ENCODE measurements at places on chromosomes 7 and 10.

GRCh38 chr7:2083362-2083761, 149.4 kb downstream of the MAD1L1 start:
- DNase-seq, result no peak

GRCh38 chr10:18400906-18401245, 250.5 kb downstream of the NSUN6 start:
- DNase-seq, result peak; percentile 10

DNA sequence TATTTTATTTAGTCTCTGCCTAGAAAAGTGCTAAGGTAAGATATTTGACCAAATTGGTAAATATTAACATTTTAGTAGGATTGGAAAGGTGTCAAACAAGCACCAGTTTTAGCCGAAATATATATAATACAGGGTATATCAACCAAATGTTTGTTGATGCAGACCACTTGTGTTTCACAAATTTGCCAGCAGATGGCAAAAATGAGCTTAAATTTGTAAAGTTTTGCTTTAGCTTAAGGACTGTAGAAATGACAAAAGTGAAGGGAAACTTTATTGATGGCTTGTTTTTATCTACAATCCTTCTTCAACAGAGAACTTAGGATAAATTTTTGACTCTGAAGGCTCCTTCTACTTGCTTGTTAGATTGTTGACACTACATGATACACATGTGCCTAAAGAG, 4.8 kb upstream of the POLR1F start:
- no peak for DNase-seq

GRCh38 chr7:449324-450019, 70.2 kb downstream of the PDGFA start:
- DNase-seq, result peak; percentile 44

- DNase-seq, result no peak
Measured at GRCh38 chr7:42138691-42139090, 98.3 kb downstream of the GLI3 start.

DNA sequence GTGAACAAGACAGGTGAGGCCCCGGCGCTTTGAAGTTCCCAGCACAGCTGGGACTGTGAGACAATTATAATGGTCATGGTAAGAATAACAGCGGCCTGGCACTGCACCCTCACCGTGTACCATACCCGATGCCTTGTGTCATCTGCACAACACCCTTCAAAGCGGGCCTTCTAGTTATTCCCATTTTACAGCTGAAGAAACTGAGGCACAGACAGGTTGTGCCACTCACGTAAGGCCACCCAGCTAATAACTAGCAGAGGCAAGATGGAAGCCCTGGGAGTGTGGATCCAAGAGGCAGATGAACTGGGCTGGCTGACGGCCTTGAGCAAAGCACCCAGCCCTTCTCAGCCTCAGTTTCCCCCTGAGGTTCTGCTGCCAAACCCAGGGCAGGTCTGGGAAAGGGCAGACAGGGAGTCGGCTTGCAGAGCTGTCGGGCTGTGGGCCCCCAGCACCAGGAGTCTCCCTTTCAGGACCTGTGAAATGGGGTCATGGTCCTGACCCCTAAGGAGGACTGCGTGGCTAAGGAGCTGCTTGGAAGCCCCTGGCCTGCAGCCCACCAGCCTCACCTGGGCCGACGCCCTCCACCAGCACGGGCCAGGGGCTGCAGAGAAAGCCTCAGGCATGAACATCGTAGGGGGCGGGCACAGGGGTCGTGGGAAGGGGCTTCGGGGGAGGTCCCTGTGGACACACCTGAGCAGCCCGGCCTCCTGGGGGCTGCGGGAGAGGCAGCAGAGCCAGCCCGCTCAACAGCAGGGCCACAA, 15.3 kb upstream of the LFNG start:
- DNase-seq, result no peak

DNA sequence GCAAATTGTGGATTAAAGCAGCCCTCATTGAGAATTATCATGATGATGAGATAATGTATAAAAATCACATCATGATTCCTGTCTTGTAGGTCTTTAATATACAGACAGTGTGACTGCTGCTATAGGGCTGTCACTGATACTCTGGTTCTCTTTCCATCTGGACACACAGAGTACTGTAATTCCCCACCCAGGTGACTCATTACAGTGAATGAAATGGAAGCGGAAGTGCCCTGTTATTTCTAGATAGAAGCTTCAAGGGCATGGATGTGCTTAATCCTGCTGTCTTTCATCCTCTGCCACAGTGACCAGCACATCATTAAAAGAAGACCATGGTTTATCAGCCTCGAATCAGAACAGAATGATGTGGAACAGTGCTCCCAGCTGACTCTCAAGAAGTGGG, 1234.0 kb downstream of the SORCS3 start:
- no peak for DNase-seq

DNA sequence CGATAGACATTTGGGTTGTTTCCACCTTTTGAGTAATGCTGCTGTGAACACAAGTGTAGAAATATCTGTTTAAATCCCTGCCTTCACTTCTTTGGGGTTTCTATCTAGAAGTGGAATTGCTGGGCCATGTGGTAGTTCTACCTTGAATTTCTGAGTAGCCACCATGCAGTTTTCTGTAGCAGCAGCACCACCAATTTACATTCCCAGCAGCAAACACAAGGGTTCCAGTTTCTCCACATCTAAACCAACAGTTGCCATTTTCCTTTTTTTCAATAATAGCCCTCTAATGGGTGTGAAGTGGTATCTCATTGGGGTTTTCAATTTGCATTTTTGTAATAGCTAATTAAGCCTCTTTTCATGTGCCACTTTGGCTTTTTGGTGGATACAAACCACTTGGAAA, 209.8 kb downstream of the CCDC3 start:
- no peak for DNase-seq

DNA sequence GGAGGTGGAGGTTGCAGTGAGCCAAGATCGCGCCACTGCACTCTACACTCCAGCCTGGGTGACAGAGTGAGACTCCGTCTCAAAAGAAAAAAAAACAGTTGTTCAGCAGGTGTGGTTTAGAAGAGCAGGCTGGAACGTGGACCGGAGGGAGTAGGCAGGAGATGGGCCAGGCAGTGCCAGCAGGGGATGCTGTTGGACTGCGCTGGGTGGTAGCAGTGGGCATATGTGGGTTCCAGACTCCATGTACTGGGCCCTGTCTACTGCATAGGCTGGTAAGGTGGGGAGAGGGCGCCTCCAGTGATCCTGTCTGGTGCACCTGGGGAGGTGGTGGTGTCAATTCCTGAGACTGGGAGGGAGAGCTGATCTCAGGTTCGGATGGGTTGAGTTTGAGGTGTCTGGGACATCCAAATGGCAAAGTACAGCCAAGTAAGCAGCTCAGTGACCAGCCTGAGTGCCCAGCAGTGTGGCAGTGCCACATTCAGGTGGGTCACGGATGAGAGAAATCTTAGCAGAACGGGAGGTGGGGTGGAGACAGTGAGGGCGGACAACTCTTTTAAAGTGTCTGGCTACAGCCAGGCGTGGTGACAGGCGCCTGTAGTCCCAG, 25.9 kb downstream of the SFXN4 start:
- DNase-seq, result no peak

DNA sequence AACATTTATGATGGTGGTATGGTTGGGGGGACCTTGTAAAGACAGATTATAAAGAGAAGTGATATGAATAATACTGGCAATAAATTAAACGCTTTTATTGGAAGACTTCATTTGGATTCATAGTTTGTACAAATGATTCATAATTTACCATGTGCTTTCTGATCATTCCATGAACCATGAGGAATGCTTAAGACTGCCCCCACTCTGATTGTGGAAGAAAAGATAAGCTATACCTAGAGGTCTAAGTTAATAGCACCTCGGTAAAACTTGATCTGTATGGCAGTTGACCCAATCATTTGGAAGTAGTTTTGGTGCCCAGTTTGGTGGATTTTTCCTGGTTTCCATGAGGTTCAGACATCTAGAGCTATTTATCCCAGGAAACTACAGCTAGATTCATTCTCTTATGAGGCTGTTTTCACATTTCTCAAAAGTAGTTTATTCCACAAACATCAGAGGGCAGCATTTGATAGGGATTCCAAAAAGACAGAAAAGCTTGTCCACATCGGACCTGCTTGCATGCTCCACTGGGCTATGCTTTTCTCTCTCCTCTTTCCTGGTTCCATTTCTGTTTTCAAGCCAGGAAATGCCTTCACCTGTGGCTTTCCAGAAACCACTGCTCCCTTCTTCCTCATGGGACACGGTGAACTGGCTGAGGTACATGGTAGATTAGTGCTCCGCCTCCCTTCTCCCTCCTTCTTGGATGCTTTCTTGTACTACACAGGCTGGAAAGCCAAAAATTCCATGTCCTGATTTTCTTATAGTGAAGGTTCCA, 29.2 kb downstream of the TFAM start:
- no peak for DNase-seq

DNA sequence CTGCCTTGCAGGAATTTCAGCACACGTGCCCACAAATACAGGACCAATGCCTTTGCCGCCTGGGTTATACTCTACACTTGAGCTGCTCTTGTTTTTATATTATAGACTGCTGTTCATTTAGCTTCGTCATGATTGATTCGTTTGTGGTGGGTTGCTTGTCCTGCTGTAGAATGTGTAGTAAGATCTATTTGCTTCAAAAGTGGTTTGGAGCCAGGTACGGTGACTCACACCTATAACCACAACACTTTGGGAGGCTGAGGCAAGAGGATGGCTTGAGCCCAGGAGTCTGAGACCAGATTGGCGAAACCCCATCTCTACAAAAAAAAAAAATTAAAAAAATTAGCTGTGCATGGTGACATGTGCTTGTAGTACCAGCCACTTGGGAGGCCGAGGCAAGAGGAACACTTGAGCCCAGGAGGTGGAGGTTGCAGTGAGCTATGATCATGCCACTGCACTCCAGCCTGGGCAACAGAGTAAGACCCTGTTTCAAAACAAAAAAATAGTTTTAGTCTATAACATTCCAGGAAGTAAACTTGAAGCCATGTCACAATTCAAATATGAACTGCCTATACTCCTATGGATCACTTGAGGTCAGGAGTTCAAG, 9.0 kb upstream of the RHBDD2 start:
- DNase-seq, result no peak

DNA sequence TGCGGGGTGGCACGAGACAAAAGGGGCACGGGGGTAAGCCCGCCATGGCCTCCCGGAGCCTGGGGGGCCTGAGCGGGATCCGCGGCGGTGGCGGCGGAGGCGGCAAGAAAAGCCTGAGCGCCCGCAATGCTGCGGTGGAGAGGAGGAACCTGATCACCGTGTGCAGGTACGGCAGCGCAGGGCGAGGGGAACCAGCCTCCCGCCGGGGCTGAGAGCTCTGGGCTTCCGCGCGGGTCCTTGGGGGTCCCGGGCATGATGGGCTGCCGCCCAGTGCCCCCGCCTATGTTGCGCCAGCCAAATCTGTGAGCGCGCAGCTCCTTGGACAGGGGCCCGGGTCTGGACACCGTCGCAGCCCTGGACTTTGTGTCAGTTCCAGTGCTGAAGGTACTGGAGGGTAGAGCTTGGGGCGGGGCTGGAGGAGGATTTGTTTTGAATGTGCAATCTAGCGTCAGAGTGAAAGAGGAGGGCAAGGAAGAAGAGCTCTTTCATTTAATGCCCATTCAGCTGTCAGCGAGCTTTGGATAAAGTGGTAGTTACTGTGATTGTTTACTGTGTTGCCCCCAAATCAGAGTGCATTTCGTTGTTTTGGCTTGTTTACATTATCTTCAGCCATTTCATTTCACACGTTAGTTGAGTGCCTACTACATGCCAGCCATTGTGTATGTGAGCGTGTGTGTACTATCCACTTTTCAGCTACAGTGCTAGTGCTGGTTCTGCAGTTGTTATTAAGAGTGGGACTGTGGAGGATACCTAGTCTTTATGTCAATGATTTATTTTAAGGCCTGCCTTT, 777 bp downstream of the RUNDC3B start:
- peak; percentile 87 for DNase-seq

DNA sequence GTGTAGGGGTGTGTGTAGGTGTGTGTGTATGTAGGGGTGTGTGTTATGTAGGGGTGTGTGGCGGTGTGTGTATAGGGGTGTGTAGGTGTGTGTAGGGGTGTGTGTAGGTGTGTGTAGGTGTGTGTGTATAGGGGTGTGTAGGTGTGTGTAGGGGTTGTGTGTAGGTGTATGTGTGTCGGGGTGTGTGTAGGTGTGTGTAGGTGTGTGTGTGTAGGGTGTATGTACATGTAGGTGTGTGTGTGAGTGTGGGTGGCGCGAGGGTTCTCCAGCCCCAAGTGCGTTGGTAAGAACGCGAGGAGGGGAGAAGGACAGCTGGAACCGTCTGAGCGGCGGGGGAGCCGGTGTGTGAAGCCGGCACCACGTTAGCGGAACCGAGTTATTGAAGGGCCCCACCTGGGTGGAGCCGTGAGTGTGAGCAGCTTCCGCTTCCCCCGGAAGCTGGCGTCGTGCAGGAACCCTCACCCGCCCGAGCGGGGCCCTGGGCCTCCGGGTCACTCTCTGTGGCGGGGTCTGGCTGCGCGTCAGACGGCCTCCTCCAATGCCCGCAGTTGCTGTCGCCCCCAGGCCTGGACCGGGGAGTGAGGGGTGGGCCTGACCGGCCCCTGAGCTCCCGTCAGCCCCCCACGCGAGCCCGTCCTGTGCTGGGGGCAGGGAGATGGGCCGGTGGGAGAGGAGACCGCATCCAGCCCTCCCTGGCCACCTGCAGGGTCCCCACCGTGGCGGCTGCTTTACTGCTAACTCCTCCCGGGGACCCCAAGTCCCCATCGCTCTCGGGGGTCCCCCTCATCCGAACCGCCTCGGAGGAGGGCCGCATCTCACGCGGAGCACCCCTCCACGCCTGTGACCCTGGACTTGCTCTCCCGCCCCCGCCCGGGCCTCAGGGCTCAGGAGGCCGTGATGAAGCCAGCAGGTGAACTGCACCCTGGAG, 49.6 kb upstream of the PSMG3 start:
- DNase-seq, result no peak

DNA sequence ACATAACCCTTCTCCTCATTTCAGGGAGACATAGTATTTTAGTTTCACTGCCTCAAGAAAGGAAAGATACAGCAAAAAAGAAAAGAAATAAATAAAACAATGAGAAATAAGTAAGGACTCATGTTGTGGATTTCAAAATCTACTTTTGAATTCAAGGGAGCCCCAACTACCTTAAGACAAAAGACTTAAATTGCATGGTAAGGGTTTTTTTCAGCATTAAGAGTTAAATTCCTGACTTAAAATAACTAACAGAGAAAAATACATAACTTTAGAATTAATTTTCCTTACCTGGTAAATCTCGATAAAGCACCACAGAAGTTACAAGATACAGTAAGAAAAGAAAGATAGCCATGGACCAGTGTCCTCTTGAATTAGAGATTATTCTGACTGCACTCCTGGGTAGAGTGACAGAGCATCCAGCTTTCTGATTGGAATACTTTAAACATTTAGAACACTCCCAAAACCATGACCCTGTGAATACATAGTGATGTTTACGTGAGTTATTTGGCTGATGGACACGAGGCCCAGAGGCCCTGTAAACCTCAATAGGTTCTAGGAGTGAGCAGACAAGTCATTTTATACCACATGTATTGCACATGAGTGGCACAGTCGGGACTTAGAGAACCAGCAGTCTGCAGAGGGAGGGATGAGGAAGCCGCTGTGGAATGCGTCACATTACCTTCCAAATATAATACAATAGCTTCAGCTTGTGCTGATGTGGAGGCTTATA, 292.5 kb upstream of the SEMA3C start:
- no peak for DNase-seq

GRCh38 chr10:87694011-87694794, 34.5 kb downstream of the PAPSS2 start:
- no peak for DNase-seq

- DNase-seq, result no peak
Measured at GRCh38 chr10:14751921-14752320, 22.8 kb downstream of the FAM107B start.

- DNase-seq, result no peak
Measured at GRCh38 chr7:20284771-20285143, 45.9 kb upstream of the ITGB8 start.

- DNase-seq, result no peak
Measured at GRCh38 chr10:48423884-48424283, 117.4 kb downstream of the MAPK8 start.

All from posterior cingulate gyrus (tissue), 11 donors.